NAMALWA (cell line): ENCODE measurements at places on chromosomes 12 and 14.
A peak's percentile ranks its signal among the peaks of the same experiment; 100 is the strongest.

DNA sequence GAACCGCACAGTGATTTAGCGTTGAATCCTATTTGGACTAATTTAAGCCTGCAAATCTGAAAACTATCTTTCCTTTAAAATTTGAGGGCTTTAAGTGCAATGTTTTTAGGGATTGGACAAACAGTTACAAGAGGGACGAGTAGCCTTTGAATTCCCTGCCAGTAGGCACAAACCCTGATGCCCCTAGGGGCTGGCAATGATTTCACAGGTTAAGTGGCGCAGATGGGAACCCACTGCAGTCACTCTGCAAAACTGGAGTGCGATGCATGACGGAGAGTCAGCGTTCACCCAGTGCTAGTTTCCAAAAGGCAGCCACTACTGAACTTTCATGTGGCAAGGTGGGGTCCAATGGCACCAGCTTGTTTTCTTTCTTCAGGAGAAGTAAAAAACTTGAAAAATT lies 99.4 kb upstream of the FRMD6 start:
- DNase-seq, result peak; percentile 2

DNA sequence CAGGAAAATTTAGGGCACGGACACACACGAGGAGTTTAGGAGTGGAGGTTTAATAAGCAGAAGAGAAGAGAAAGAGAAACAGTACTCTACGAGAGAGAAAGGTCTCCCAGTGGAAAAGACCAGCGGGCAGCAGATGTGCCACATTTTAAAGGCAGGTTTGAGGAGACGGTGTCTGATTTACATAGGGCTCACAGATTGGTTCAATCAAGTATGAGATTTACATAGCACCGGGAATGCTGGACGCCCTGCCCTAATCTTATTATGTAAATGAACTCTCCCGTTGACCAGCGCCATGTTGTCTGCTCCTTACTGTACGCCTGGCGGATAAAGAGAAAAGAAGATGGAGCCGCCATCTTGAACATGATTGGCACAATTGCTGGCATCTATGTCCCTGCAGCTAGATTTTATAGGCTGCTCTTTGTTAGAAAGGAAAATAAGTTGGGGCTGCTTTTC lies 17.9 kb downstream of the NFKBIA start:
- DNase-seq, result no peak

GRCh38 chr12:19572920-19573558 lies 133.7 kb downstream of the AEBP2 start:
- peak; percentile 74 for DNase-seq

DNA sequence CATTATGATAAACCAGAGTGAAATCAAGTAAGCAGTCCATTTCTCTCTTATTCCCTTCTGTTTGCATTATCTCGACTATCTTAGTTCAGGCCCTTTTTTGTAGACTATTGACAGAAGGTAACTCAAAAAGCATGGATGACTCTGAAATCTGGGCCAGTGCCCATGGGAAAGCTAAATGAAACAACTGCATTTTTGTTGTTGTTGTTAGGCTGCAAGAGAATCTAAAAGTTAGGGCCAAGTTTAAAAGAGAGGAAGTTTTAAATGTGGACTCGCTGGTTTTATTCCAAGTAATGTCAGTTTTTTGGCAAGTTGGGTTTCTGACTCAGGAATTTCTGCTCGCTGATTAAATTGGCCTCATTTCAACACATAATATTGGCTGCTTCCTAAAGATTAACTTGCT lies 201.1 kb downstream of the PIK3C2G start:
- no peak for DNase-seq

DNA sequence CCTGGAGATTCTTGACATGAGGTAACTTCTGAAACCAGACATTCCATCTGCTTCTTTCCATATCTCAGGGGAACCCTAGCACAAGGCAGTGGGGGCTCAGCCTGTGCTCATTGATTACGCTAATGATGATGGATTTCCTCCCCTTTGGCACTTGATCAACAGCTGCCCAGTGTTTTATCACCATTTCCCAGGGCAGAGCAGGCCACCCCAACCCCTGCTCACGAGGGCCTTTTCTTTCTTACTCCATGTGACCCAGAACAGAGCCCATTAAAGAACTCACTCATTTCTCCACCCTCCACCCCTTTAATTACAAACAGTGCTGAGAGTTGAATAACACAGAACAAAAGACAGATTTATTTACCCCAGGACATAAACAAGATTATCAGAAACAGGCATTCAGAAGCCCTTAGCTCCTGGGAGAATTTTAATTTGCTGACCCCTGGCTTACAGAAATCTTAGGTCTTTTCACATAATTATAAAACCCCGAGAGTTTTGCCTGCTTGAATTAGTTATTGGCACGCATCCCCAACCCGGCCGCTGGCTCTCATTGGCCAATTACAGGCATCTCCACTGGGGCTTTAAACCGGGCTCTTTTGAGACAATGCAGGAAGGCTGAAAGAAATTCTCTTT lies 32.0 kb upstream of the CCDC60 start:
- DNase-seq, result no peak

- DNase-seq, result no peak
These were observed 27.0 kb downstream of the RIN3 start for GRCh38 chr14:92540472-92541048.

- no peak for DNase-seq
These were observed 214.9 kb downstream of the CNTN1 start for GRCh38 chr12:40907115-40907527.

DNA sequence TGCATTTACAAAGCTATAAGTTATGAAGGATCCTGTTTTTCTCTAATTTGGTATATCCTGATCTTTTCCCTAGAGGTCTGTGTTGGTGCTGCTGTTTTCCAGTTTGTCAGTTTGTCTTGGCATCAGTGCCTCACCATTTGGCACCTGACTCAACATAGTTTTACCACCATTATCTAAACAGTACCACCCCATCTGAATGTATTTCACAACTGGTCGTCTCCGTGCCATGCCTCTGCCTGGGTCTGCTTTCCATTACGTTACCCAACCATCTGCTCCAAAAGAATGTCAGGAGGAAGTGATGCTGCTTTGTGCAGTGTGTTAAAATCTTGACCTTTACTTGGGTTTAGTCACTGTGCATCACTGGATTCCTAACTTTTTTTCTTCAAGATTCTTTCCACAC lies 129.3 kb upstream of the RASSF8 start:
- no peak for DNase-seq

GRCh38 chr14:100765296-100765695 lies 38.6 kb downstream of the DLK1 start:
- no peak for DNase-seq

DNA sequence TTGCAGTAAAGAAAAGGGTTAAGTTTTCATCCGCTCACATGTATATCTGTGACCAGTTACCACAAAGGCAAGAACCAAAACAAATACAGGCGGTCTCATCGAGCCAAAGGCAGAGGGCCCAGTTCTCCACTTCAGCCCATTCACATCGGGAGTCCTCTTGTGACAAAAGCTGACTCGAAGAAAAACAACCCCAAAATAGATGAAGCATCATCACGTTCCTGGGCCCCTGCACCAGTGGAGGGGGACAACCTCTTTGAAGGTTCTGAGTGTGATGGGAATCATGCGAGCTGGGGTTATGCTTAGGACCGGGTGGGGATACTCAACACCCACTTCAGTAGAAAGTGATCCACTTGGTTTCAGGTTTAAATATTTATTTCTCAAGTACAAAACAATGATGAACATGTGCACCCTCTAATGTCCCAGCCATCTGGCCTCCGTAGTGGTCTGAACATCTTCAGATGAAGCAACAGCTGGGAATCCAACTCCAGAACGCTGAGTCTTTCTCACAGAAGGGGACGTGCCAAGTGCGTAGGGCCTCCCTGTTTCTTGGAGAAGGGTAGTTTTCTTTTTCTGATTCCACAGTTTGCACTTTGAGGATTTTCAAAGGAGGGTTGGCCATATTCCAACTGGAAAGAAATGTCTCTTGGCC lies 8.4 kb downstream of the GSC start:
- DNase-seq, result no peak
